ENCODE measurements at places on chromosomes 12 and 14. TPM values are rescaled to one million over a fixed set of nuclear protein-coding genes. Genes with fewer than 3 reads are reported as not detected.

DNA sequence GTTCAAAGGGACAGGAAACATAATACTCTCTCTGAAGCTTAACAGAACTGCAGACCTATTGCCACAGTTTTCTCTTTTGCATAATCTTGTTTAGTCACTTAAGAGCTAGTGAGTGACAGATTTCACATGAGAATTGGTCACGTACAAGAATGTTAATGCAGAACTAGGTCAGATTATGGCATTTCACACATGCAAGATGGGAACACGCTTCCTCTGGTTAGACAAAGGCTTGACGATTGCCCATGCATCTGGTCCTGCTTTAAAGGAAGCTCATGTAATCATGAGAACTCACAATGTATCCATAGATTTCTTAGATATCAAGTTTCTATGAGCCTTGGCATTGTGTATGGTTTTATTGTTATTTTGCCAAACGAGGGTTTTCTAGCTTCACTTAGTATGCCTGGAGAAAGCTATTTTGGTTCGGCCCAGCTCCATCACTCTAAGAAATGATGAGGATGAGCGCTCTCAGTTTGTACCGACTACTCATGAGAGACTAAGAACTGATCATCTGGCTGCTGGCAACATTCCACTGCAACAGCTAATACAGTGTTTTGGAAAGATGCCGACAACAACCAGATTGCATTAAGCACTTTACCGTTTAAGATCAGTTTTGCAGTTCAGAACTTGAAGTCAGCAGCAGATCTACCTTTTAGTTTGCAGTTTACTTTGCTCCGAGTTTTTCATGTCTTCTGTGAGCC, 380.0 kb downstream of the DIO2 start:
- H3K4me3 ChIP-seq, result no peak overlapping the region
- H3K4me1 ChIP-seq, result no peaks in the 10 kb centered on the region
- H3K36me3 ChIP-seq, result no peaks in the 10 kb centered on the region
- H3K27me3 ChIP-seq, result no peaks in the 10 kb centered on the region

- H3K27me3 ChIP-seq, result peaks cover 5% of the 10 kb centered on the region
- H3K4me1 ChIP-seq, result no peaks in the 10 kb centered on the region
- no peak overlapping the region for H3K27ac ChIP-seq
- DNase-seq, result no peak
Observed at GRCh38 chr14:32399920-32400319, 70.8 kb downstream of the AKAP6 start.

- H3K27ac ChIP-seq, result no peak overlapping the region
- no peaks in the 10 kb centered on the region for H3K27me3 ChIP-seq
- H3K36me3 ChIP-seq, result no peaks in the 10 kb centered on the region
- H3K4me3 ChIP-seq, result no peak overlapping the region
Observed at GRCh38 chr12:56983386-56983785, 23.0 kb downstream of the ZBTB39 start.

- no peaks in the 10 kb centered on the region for H3K27me3 ChIP-seq
- H3K4me3 ChIP-seq, result no peak overlapping the region
- no peak for DNase-seq
- peaks cover 27% of the 10 kb centered on the region for H3K36me3 ChIP-seq
- no peak overlapping the region for H3K27ac ChIP-seq
- H3K4me1 ChIP-seq, result peaks cover 22% of the 10 kb centered on the region
Observed at GRCh38 chr14:89500303-89500702, 83.3 kb upstream of the FOXN3 start.

- DNase-seq, result no peak
- H3K27ac ChIP-seq, result no peak overlapping the region
- no peaks in the 10 kb centered on the region for H3K36me3 ChIP-seq
Observed at GRCh38 chr12:2722806-2723205, 72.0 kb upstream of the FKBP4 start.

GRCh38 chr12:107567876-107568619, 117.6 kb upstream of the PWP1 start:
- no peak overlapping the region for H3K4me3 ChIP-seq
- H3K36me3 ChIP-seq, result peaks cover 6% of the 10 kb centered on the region
- peaks cover 10% of the 10 kb centered on the region for H3K4me1 ChIP-seq

- no peak overlapping the region for H3K4me3 ChIP-seq
- no peak overlapping the region for H3K27ac ChIP-seq
- DNase-seq, result no peak
- peaks cover 1% of the 10 kb centered on the region for H3K4me1 ChIP-seq
Observed at GRCh38 chr14:59352961-59353360, 112.2 kb downstream of the GPR135 start.

- no peaks in the 10 kb centered on the region for H3K36me3 ChIP-seq
- H3K27ac ChIP-seq, result no peak overlapping the region
- no peaks in the 10 kb centered on the region for H3K27me3 ChIP-seq
- peaks cover 1% of the 10 kb centered on the region for H3K4me1 ChIP-seq
- DNase-seq, result no peak
Observed at GRCh38 chr12:125856366-125856765, 791.1 kb downstream of the AACS start.

DNA sequence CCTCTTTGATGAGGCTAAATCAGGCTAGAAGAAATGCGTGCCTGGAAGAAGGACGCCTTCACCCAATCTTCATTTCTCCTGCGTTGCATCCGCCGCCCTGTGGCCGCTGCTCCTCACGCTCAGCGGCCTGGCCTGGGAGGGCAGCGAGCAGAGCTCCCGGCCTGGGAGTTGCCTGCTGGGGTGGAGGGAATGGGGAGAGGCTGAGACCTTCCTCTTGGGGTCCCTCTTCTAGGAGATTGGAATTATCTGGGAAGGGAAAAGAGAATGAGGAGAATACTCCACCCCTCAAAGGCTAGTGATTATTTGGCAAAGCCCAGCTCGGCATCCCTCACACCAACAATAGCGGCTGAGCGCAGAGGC, 2.4 kb upstream of the HOXC12 start:
- H3K27me3 ChIP-seq, result peaks cover 97% of the 10 kb centered on the region
- peak overlapping the region; percentile 21 for H3K27ac ChIP-seq
- H3K4me3 ChIP-seq, result peak overlapping the region; percentile 28
- DNase-seq, result peak; percentile 47
- H3K36me3 ChIP-seq, result no peaks in the 10 kb centered on the region

DNA sequence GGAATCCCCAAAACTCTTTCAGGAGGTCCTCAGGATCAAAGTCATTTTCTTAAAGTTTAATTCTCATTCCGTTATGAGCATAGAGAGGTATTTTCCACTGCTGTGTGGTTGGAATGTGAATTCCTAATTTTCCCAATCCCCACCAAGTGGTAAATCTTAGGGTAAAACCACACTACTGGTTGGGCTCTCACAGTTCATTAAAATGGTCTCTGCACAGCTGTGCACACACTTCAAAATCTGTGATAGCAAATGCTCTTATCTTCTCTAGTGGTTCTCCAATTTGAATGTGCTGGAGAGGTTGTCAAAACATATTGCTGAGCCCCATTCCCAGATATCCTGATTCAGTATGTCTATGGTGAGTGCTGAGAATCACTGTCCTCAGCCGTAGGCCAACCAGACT, 189.1 kb downstream of the BMP4 start:
- H3K27me3 ChIP-seq, result no peaks in the 10 kb centered on the region
- H3K27ac ChIP-seq, result no peak overlapping the region
- no peaks in the 10 kb centered on the region for H3K36me3 ChIP-seq
- H3K4me3 ChIP-seq, result no peak overlapping the region

GRCh38 chr14:100708425-100709288, 18.0 kb upstream of the DLK1 start:
- DNase-seq, result no peak
- H3K27me3 ChIP-seq, result peaks cover 18% of the 10 kb centered on the region
- H3K4me3 ChIP-seq, result no peak overlapping the region
- H3K36me3 ChIP-seq, result no peaks in the 10 kb centered on the region

DNA sequence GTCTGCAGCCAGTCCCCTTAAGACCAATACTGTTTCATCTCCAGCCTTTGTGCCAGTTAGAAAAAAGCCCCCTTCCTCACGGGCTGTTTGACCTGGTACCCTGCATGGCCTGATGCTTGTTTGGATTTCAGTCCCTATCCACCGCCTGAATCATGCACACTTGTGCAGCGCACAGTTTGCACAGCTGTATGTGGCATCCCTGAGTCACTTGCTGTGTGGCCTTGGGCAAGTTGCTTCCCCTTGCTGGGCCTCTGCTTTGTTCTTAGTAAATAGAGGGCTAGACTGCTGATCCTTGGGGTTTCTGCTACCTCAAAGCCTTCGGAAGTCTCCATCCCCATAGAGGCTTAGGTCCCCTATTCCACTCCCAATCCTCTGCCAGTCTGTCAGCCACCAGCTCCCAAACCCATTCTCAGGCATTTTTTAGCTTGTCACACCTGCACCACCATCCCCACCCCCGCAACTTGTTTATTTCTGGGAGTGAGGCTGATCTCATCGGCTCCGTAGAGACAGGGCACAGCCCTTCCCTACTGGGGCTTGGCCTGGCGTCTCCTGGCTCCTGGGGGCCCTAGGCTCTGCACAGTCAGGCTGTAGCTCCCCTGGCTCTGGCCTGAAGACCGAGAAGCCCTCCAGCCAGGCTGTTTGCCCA, 8.8 kb downstream of the KRT80 start:
- H3K36me3 ChIP-seq, result no peaks in the 10 kb centered on the region
- no peak for DNase-seq
- peaks cover 8% of the 10 kb centered on the region for H3K4me1 ChIP-seq
- H3K27me3 ChIP-seq, result peaks cover 11% of the 10 kb centered on the region
- no peak overlapping the region for H3K27ac ChIP-seq
- H3K4me3 ChIP-seq, result no peak overlapping the region

DNA sequence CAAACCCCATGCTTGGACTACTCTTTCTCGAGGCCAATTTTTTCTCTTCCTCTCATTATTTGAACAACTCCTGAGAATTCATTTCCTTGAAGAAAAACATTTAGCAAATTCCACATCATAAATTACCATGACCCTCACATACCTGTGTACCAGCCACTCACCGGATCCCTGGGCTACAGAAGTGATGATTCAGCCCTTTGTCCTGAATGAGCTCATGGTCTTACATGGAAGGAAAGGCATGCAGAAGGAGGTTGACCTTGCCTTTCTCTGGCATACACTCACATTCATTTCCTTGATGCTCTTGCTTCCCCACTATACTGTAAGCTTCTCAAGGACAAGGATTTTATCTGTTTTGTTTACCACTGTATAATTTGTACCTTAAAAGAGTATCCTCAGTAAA, 191.5 kb downstream of the SLC5A8 start:
- H3K27me3 ChIP-seq, result no peaks in the 10 kb centered on the region
- no peak overlapping the region for H3K27ac ChIP-seq
- H3K36me3 ChIP-seq, result no peaks in the 10 kb centered on the region
- no peak overlapping the region for H3K4me3 ChIP-seq
- no peaks in the 10 kb centered on the region for H3K4me1 ChIP-seq

OR2AP1 gene
- not detected for total RNA-seq

PCED1B gene
- 102 TPM for total RNA-seq

SIRT4 gene
- total RNA-seq, result 2.6 TPM

SPPL3 gene
- 31.1 TPM for total RNA-seq

ARHGDIB gene
- 1,244 TPM for total RNA-seq

PPFIA2 gene
- not detected for total RNA-seq

ESRRB gene
- total RNA-seq, result not detected

Data from activated naive CD8-positive, alpha-beta T cell treated with anti-CD3 and anti-CD28 coated beads, Interleukin-2, amount 10 ng/mL, durations not matched to agents 7 days and 5 days (primary cell).